Stimulated activated CD4-positive, alpha-beta T cell treated with anti-CD3 and anti-CD28 coated beads, Interleukin-15, amount 100 ng/mL, for 24 hours (primary cell): ENCODE measurements at places on chromosomes 3 and 15.

GRCh38 chr3:190617185-190617584 is 103.3 kb downstream of the IL1RAP start:
- peak; percentile 58 for DNase-seq

DNA sequence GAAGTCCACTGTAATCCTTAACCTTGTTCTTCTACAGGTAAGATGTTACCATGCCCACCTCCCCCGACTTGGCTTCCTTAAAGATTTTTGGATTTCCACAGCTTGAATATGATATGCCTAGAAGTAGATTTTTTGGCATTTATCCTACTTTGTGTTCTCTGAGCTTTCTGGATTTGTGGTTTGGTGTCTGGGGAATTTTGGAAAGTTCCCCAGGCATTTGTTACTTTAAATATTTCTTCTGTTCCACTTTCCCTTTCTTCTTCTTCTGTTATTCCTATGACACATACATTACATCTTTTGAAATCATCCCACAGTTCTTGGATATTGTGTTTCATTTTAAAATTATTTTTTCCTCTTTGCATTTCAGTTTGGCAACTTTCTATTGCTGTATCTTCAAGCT is 122.1 kb upstream of the TMEM108 start:
- DNase-seq, result no peak

DNA sequence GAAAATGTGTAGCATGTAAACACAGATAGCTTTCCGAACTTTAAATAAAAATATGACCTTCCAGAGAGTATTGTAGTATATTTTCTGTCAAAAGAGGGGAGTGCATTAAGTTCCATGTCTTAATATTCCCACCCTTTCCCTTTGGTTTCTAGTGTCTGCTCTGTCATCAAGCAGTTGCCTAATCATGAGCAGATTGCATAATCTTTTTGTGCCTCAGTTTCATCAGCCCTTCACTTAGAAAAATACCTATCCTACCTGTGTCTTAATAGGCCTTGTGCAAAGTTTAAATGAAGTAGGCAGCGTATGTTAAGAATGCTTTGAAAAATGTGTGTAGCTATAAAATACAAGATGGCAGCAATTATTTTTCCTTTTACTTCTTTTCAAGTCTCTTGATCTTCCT is 52.8 kb downstream of the CALML4 start:
- no peak for DNase-seq

GRCh38 chr3:193574488-193575070 is 18.4 kb upstream of the OPA1 start:
- DNase-seq, result no peak

GRCh38 chr3:135865085-135865484 is 100.4 kb upstream of the PPP2R3A start:
- no peak for DNase-seq

GRCh38 chr15:52441841-52442240 is 86.8 kb downstream of the MYO5A start:
- no peak for DNase-seq

DNA sequence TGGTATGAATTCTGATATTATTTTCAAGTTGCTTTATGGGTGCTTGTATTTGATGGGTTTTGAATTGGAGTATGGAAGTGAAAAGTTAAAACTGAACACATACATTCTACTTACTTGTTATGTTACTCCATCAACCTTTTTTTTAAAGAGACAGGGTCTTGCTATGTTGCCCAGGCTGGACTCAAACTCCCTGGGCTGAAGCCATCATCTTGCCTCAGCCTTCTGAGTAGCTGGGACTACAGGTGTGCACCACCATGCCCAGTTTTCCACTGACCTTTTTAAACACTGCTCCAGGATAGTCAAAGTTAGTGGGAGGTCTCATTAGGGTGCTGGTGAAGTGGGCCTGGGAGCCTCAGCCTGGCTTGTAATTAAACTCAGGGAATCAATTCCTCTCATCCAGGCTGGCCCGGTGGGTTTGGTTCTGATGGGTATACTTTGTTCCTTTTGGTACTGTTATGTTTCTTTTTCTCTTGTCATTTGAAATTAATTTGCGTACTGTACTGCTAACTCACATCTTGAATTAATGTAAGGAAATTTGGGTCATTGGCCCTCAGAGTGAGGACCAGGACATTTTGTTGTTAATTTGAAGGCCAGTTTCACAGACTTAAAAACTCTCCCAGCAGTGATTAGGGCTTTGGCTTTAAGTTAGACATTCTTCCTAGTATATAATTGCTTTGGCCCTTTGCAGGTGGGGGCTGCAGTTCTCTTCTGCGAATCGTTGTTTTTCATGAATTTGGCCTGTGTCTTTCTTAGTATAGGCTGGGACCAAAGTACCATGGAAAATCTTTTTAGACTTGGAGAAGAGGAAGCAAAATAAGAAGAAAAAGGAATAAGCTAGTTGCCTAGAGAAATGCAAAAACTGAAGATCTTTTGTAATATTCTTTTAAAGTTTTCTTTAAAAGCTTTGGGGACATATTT is 66.9 kb downstream of the FNDC3B start:
- no peak for DNase-seq

DNA sequence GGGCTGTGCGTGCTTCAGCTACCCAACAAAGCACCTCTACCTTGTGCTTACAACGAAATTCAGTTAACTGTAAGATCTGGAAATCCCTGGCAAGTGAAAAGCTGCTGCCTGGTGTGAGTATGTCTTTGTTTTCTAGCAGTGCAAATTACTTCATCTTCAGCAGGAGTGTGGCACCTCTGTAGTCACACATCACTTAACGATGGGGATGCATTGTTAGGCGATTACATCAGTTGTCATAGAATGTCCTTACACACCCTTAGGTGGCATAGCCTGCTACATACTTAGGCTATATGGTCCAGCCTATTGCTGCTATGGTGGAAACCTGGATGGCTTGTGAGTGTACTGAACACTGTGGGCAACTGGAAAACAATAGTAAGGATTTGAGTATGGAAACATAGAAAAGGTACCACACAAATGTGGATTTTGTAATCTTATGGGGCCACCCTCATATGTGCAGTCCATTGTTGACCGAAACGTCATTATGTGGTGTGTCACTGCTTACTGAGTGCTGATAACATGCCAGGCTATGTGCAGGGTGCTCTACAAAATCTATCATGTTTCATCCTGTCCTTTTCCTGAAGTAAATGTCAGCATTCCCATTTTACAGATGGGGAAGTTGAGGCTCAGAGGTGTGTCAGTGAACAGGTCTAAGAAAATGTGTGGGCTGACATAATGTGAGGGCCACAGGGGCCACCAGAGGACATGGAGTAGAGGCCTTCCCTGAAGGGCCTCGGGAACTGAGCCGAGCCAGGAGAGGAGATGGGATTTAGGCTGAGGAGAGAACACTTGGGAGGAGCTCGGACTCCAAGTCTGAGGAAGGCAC is 173.5 kb downstream of the VGLL4 start:
- no peak for DNase-seq

GRCh38 chr3:20657560-20657959 is 471.6 kb upstream of the SGO1 start:
- no peak for DNase-seq

- no peak for DNase-seq
Measured at GRCh38 chr3:69324362-69325025, 61.4 kb downstream of the FRMD4B start.

GRCh38 chr15:75533945-75534344 is 45.2 kb downstream of the PTPN9 start:
- no peak for DNase-seq

GRCh38 chr3:194162070-194162678 is 26.2 kb downstream of the HES1 start:
- no peak for DNase-seq

GRCh38 chr3:40765884-40766283 is 241.1 kb downstream of the ZNF621 start:
- no peak for DNase-seq

- no peak for DNase-seq
Measured at GRCh38 chr15:66955001-66955516, 110.3 kb upstream of the SMAD3 start.
